SJCRH30 (cell line): ENCODE measurements at places on chromosomes 12 and 14.
A peak's percentile ranks its signal among the peaks of the same experiment; 100 is the strongest.

DNA sequence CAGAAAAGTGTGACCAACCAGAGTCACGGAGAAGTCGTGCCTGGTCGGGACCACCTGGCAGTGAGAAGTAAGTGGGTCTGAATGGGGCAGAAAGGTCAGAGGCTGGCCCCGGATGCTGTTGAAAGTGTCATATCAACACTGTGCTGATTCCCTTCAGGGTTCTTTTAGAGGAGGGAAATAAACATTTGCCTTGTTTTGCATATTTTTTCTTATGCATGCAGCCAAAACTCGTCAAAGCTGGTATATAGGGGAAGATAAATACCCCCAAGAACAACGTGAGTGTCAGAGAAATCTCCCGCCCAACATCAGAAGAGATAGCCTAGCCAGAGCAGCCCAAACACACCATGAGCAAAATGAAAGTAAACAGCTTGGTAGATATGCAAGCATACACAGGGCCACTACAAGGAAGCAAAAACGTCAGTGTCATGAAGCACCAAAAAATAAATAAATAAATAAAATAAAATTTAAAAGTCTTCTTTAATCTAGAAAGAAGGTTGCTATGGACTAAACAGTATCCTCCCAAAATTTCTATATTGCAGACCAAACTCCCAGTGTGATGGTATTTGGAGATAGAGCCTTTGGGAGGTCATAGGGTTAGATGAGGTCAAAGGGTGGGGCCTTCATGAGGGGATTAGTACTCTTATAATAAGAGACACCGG is 22.1 kb downstream of the EIF5 start:
- DNase-seq, result no peak

DNA sequence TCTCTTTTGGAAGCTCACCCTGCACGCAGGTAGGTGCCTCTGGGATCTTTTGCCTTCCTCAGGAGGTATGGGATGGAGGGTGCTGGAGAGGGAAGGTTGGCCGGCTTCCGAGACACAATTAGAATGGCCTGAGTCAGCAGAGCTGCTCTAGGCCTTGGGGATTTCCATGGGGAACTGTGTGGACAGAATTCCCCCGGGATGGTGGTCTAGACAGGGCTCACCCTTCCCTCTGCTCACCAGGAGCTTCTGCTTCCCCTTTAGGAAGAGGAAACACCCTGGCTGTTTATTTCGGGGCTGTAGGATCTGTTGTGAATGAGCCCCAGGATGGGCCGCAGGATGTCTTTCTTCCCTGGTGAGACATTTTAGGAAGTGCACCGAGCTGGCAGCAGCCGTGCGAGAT is 43.7 kb upstream of the TMED10 start:
- no peak for DNase-seq

DNA sequence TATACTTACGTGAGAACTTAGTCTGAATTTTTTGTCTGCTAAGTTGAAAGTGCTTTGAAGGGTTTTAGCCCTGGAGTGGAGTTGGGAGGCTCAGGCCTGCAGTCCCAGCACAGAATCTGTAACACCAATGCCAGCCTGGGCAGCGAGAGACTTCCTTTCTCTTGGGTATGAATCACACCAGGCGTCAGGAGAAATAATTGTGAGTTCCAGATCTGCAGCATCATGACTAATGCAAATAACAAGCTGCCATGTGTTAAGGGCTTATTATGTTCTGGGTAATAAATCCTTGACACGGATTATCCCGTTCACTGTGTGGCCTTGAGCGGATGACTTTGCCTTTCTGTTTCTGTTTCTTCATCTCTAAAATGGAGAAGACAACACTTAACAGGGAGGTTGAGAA is 70.6 kb downstream of the B4GALNT3 start:
- DNase-seq, result peak; percentile 68

DNA sequence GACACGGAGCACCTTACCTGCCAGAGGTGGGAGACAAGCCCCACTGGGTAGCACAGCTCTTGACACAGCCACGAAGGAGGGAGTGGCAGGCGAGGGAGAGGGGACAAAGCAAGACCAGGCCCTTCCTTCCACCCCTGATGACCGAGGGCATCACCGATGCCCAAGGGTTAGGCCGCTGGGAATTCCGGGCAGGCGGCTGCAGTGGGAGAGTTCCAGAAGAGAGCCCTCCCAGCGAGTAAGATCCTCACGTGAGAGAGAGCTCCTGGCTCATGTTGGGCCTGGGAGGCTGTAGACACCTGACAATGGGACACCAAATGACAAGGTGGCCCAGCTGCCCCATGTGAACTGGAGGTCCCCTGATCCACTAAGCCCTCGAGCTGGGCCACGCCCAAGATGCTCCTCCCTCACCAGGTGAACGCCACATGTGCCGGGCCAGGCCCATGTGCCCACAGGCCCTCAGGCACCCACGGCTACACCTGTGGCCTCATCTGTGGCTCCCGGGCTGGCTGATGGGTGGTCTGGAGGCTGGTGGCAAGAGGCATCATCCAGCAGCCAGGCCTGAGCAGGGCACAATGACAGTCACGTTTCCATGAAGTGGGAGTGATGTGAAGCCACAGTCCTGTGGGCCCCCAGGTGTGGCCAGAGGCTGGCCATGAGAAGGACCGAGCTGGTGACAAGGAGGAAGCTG is 32.1 kb upstream of the C14orf180 start:
- DNase-seq, result no peak

GRCh38 chr12:115972241-115972640 is 305.3 kb downstream of the MED13L start:
- no peak for DNase-seq

DNA sequence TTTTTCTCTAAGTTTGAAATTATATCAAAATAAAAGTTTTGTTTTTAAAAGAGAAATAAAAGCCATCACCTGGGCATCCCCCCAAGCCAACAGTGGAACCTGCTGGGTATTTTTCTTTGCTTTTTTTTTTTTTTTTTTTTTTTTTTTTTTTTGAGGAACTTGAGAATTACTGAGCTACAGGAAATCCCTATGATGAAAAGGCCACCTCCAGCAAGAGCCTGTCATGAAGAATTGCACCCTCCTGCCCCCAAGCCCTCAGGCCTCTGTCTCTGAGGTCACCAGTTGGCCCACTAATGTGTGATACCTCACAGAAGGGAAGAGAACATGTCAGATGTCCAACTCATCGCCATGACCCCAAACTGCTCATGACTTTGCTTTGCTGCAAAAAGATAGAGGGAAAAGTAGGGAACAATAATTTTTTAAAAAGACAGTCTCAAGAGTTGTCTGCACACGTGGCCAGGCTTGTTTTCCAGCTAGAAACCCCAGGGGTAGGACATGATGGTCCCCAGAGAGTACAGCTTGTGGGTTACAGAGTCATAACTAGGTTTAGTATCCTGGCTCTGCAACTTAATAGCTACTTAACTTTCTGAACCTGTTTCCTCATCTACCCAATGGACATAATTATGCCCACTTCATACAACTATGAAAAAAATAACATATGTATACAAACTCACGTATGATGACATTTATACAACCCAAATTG is 124.3 kb upstream of the EGLN3 start:
- no peak for DNase-seq

- DNase-seq, result no peak
Observed at GRCh38 chr14:71242237-71242748, 335.0 kb downstream of the PCNX1 start.

GRCh38 chr12:1226951-1227350 is 235.9 kb downstream of the ERC1 start:
- no peak for DNase-seq

- no peak for DNase-seq
Observed at GRCh38 chr14:90815572-90815821, 733 bp downstream of the TTC7B start.
